ENCODE measurements at places on chromosomes 2 and 18.

DNA sequence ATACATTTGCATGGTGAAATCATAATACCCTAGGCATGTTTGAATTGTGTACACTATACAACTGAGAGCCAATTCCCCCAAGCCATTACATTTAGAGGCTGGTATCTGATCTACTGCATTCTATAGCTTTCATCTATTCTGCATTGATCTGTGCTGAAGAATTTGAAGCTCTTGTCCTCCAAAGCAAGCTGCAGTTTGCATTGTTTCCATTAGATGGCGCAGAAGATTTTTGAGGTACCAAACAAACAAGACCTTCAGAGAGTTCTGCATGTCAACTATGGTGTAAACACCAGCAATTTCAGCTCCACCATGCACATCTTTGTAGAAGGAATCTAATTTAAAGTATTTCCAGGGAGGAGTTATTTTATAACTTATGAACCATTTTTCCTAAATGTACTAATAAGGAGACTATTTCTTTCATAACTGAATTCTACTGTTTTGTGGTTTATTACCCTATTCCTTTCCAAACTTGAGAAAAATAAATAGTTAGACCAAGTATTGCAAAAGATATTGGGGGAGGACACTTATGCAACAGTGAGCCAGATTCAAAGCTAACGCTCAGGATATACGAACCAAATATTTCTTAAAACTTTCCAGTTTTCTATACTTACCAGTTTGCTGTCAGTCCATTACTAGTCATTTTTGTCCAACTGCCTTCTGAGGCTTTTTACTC lies 761.8 kb upstream of the ACVR2A start:
- DNase-seq: peak; percentile 41

DNA sequence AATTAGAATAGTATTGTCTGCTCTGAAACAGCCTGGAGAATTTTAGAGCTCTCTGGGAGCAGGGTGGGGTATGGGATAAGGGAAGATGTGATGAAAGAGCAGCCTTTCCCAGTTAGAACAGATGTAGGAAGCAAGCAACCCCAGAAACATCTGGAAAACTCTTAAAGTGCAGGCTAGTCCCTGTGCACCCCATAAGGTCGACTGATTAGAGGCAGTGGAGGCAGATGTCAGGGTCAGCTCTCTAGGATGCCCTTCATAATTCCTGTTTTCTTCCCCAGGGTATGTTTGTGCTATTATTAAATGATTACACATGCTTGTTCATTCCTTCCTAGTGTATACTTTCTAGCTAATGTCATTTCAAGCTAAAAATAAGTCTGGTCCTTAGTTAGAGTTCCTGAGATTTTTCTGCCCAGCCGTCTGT lies 41.7 kb downstream of the PTPRM start:
- DNase-seq: no peak

DNA sequence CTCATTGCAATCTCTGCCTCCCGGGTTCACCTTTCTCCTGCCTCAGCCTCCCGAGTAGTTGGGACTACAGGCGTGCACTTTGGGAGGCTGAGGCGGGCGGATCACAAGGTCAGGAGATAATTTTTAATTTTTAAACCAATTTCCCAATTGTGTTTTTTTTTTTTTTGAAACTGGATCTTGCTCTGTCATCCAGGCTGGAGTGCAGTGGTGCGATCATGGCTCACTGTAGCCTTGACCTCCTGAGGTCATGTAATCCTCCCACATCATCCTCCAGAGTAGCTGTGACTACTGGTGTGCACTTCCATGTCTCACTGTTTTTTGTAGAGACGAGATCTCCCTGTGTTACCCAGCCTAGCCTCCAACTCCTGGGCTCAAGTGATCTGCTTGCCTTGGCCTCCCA lies 49.3 kb downstream of the GLS start:
- DNase-seq: no peak

DNA sequence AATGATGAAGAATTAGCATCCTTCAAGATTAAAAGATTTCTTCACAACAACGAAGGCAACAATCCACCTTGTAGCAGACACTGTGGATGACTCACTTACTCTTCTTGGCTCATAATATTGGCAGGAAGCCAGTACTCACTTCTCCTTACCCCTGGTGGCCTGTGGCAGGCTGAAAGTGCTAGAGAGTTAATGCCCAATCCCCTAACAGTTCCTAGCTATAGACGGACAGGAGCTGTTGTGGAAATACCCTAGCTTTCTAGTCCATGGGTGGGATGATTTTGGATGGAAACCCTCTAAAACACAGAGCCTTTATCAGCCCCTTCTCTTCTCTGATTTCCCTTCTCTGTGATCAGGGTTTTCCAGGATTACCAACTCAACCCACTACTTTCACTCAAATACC lies 128.6 kb upstream of the NYAP2 start:
- DNase-seq: peak; percentile 74

- DNase-seq: no peak
These were observed 52.2 kb upstream of the CAB39 start for GRCh38 chr2:230660294-230661060.

DNA sequence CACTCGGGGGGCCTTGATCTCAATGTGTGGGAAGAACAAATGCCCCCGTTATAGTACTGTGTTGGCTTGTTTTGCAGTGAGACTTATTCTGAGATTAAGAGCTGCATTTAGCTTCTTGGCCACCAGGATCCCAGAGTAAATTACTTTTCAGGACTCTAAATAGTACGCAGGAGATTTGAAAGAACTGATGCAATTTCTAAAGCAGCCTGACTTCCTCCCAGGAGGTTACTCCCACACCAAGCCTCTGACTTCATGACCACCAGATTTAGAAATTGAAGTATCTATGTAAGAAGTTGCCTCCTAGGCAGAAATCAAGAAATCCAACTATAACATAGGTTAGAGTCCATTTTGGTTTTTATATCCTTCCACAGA lies 67.0 kb downstream of the FEZ2 start:
- DNase-seq: no peak
